Activated CD4-positive, alpha-beta T cell treated with anti-CD3 and anti-CD28 coated beads, Interleukin-2, amount 50 U/mL, for 24 hours (primary cell): ENCODE measurements at places on chromosomes 12 and 14.

- no peak for DNase-seq
Measured at GRCh38 chr12:124386059-124386458, 91.2 kb downstream of the RFLNA start.

DNA sequence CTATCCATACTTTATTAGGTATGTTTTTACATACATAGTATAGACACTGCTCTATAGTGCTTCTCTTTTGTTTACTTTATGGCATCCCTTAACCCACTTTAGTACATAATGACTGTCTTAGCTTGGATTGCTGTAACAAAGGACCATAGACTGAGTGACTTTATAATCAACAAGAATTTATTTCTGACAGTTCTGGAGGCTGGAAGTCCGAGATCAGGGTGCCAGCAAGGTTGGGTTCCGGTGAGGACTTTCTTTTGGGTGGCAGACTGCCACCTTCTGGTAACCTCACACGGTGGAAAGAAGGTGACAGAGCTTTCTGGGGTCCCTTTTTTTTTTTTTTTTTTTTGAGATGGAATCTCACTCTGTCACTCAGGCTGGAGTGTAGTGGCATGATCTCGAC is 48.6 kb upstream of the PPM1H start:
- DNase-seq, result no peak

- DNase-seq, result no peak
Measured at GRCh38 chr14:64807551-64807950, 72.2 kb downstream of the SPTB start.

GRCh38 chr12:3445119-3445978 is 45.7 kb upstream of the PRMT8 start:
- DNase-seq, result no peak

DNA sequence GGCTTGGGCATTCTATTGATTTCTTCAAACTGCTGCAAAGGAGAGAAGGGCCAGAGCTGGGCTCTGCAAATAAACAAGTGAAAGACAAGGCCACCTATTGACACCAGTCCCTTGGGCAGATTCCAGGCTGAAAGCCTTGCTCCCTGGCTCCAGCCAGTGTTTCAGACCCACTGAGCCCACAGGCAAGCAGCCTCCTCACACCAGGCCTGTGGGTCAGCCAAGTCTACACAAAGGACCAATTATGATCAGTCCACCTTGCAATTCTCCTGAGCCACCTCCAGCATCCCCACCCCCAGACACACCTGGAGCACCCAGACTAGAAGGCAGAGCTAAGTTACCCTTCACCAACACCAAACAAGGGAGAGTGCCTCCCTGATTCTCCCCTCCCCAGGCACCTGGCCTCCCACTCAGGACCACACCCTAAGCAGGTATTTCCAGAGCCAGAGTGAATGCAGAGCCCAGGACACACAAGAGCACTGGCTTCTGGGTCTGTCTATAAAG is 13.8 kb downstream of the ACTN1 start:
- DNase-seq, result no peak

DNA sequence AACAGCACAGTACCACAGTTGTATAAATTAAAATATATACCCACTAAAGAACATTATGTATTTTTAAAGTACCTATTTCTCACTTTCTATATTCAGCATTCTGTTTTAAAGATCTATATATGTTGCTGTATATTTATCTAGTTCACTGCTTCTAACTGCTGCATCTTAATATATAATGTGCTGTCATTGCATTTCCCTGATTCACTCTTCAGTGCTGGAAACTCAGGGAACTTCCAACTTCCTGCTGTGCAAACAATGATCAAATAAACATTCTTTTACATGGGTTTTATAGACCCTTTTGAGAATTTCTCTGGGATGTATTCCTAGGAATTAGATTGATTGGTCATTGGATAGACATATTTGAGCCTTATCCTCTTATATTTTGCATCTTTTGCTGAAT is 379.1 kb downstream of the APAF1 start:
- no peak for DNase-seq

DNA sequence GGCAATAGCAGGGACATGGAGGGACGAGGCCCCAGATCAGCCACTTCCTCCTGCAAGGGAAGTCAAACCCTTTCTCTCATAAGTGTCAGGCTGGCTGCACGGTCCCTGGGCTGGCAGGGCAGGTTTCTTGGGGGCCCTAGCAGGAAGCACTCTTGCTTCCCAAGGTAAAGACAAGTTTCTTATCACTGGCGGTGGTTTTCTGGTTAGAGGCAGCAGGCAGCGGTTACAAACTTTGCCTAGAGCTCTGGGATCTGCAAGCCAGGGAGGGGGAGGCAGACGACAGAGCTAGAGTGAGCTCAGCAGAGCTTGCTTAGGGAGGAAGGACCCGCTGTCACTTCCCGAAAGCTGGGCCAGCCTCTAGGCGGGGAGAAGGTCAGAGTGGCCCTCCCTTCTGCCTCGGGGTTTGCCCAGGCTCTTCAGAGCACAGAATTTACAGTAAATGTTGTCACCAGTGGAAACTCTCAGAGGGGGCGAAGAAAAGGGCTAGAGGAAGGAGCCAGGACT is 20.4 kb downstream of the BATF start:
- peak; percentile 79 for DNase-seq

DNA sequence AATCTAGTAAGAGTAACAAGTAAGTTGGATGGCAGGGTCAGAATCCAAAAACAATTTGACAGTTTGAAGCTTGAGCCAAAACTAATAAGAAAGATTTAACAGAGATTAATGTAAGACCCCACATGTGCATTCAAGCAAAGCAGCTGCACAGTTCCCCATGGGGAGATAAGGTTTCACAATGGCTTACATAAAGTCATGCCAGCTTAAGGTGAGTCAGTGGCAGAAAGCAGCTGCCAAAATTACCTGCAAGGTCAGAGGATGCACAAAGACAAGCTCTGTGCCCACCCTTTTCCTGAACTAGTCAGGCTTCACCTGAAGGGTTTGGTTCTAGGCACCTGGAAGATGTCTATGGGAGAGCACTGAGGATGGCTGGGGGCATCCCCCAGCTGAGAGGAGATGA is 36.6 kb upstream of the KRT77 start:
- no peak for DNase-seq

DNA sequence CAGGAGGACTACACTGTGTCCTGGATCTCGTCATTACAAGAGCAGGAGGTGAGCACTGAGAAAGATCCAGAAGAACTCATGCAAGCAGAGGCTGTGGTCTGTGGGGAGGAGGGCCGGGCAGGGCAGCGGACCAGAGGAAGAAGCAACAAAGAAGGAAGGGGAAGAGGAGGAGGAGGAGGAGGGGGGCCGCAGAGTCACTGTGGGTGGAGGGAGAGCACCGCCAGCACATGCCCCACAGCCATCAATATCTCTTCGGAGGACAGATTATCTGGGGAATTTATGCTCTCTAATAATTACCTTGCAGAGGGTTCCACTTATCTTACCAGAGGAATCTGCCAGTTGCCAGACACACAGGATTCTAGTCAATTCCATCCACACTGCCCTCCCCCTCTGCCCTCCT is 105.6 kb downstream of the DPF3 start:
- no peak for DNase-seq

DNA sequence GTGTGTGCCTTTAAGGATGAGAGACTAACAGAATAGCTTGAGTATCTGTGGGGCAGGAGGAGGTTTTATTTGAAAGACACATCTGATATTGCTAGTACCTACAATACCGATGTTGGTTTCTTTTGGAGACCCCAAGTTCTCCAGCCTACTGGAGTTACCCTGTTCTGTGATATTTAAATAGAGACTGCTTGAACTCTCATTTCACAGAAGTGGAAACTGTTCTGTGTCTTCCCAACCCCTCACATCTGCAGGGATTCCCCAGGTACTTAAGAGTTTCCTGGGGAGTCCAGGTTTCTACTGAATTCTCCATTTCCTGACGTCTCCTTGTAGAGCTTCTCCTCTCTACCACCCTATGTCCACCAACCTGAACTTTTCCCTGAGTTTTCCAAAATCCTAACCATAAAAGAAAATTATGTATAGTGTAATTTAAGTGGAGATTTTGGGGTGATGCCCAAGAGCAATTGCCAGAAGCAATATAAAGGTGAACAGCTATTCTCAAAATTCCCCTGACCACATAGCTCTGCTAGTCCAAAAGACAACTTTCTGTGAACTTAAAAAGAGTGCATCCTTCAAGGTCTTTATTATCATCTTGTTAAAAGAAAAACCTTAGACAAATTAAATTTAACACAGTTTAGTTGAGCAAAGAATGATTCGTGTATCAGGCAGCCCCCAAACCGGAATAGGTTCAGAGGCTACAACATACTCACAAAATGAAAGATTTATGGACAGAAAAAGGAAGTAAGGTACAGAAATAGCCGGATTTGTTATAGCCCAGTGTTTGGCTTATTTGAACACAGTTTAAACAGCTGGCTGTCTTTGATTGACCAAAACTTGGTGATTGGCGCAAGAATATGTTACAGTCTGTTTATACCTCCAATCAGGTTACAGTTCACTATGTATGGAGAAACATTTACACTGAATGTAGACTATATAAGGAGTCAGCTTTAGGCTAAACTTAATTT is 373.4 kb downstream of the NUAK1 start:
- no peak for DNase-seq

- DNase-seq, result no peak
Measured at GRCh38 chr14:99534863-99535262, 53.7 kb downstream of the CCNK start.

- no peak for DNase-seq
Measured at GRCh38 chr14:61122862-61123261, 141.8 kb downstream of the SLC38A6 start.

DNA sequence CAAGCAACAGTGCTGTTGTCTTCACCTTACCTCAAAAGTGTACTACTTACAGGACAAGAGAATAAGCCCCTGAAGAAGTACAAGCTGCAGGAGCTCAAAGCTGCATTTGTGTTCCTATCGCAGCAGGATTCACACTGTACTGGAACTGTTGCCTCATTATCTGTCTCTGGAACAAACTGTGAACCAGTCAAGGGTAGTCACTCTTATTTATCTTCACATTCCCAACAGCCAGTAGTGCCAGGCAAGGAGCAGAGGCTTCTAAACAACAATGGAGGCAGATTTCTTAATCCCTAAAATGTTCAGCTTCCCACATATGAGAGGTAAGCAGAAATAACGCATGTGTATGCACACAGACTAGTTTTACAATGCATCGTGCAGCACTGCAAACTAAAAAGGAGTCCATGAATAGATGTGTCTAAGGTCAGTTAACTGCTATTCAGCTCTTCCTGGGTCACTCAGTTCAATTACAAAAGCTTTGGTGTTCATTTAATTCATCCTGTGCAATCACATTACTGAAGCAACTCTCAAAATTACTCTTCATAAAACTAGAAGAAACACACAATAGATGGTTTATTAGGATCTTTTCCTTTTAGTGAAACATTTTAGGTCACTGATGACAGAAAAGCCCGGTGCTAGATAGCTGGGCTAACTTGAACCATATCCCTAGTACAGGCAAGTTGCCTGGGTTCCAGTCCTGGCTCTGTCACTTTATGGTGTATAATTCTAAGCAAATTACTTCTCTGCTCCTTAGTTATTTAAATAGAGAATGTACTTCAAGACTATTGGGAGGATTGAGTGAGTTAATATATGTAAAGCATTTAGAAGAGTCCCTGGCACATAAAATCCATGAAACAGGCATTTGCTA is 2.7 kb downstream of the APPL2 start:
- DNase-seq, result no peak

DNA sequence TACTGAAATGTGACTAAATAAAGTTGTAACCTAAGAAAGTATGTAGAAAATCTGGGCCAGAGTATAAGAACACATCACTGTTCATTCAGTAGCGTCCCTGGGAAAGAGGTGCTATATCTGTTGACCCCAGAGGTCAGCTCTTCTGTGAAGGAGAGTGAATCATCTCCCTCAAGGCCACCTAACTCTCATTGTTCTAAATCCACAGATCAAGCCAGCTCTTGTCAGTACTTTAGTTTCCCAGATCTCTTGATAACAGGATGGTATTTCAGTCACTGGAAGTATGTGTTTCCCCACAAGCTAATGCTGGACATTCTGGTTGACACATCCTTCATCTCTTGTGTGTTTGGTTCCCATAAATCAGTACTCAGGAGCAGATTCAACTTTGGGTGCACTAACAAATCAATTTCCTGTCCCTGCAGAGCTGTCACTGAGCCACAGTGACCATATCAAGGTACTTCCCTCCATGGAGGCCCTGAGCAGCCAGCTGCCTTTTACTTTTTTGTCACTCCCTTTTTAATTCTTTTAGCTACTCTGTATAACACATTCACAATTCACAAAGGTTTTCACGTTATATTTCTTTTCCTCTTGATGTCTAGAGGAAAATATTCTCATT is 7.8 kb downstream of the KRT1 start:
- DNase-seq, result no peak

DNA sequence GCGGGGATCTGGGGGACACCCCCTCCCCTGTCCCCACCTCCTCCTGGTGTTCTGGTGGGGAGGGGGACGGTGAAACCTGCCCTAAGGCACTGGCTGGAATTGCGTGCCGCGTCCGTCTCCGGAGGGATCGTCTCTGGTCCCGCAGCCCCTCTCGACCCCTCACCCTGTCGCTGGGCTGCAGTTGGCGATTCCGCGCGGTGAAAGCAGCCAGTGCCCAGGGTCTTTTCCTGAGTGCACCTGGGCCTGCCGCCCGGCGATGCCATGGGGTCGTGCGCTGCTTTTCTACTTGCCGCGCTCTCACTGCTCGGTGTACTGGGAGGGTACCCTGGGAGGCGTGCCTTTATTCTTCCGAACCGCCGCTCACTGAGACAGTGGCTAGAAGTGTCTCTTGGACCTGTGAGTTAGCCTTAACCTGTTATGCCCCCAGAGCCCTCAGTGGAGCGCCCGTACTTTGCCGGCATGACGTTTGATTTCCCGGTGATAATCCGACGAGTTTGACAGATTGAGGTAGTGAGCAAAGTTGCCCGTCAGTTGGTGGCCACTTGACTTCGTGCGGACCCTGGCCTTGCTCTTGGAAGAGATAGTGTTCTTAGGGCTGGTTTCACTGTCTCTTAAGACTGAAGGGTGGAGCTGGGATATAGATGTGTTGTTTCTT is 788 bp downstream of the SFSWAP start:
- DNase-seq, result no peak

GRCh38 chr12:80293347-80293746 is 150.7 kb upstream of the PTPRQ start:
- no peak for DNase-seq

- DNase-seq, result no peak
Measured at GRCh38 chr12:8628731-8629130, 16.1 kb upstream of the AICDA start.

GRCh38 chr12:31510034-31510433 is 80.9 kb downstream of the DENND5B start:
- DNase-seq, result no peak

DNA sequence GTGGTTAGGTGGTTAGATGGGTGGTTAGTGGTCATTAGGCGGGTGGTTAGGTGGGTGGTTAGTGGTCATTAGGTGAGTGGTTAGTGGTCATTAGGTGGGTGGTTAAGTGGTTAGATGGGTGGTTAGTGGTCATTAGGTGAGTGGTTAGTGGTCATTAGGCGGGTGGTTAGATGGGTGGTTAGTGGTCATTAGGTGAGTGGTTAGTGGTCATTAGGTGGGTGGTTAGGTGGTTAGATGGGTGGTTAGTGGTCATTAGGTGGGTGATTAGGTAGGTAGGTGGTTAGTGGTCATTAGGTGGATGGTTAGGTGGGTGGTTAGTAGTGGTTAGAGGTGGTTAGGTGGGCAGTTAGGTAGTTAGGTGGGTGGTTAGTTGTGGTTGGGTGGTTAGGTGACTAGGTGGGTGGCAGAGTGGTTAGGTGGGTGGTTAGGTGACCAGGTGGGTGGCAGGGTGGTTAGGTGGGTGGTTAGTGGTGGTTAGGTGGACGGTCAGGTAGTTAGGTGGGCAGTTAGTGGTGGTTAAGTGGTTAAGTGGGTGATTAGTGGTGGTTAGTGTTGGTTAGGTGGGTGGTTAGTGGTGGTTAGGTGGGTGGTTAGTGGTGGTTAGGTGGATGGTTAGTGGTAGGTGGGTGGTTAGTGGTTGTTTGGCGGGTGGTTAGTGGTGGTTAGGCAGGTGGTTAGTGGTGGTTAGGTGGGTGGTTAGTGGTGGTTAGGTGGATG is 8.0 kb upstream of the TMEM119 start:
- no peak for DNase-seq
